ENCODE measurements at places on chromosomes 2 and 18. TPM values are rescaled to one million over a fixed set of nuclear protein-coding genes. Genes with fewer than 3 reads are reported as not detected.

GRCh38 chr2:112835061-112835501, 1.5 kb downstream of the IL1B start:
- DNase-seq: no peak

DNA sequence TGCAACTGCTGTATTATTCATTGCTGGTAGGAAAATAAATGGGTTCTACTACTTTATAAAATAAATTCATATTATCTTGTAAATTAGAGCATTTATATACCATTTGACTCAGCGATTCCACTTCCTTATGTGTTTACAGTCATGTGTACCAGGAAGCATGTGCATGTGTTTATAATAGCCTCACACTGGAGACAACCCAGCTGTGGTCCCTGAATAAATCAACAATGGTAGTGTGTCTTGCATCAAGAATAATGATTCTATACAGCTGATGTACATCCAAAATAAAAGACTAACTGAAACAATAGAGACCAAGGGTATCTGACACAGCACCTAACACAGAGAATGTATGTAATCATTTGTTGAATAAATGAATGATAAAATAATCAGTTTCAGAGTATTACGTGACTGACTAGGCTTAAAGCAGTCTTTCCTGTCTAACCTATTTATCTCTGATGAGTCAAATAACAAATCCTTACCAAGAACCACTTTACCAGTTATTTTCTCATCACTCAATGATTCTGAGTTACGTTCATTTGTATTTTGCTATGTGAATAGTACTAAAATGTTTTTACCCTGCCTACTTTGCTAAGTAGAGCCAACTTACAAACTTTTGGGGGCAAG, 216.8 kb downstream of the UBE2E3 start:
- DNase-seq: no peak

DNA sequence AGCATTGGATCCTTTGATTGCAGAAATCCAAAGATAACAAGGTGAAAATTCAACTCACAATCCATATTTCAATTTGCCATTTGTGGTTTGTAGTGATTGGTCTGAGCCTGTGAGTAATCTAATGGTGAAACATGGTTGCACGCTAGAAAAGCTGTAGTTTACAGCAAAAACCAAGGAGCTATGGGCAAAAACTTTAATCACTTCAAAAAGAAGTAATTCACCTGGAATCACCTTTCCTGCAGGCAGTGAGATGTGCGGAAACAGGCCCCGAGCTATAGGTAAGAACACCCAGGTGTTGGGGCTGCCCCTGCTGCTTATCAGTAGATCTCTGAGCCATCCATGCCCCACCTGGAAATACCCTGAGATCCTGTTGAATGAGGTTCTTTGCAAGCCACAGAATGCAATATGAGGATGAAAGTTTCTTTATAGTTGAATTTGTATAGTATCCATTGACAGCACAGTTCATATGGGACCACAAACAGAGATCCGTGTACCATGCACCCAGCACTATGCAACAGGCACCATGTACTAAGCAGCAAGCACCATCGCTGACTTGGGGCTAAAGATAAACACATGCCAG, 208.2 kb downstream of the SPP2 start:
- DNase-seq: no peak

GRCh38 chr2:230124757-230125431, 56.2 kb upstream of the SLC16A14 start:
- peak; percentile 20 for DNase-seq

DNA sequence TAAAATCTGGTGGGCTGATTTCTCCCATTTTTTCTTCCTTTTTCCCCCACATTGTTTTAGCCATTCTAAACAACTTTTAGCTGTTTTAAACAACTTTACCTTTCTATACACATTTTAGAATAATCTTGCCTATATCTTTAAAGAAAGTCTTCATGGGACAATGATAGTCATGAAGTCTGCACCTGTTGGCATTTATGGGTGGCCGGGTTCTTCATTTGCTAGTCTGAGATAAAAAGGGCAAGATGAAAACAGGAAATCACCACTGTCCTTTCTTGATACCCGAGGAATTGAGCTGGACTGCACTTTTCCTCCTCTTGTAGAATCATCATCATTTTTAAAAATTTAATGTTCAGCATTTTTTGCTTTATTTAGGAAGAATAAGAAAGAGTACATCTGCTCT, 104.5 kb downstream of the ATP9B start:
- no peak for DNase-seq

Gene L3MBTL4
- total RNA-seq: 27.3 TPM

DNA sequence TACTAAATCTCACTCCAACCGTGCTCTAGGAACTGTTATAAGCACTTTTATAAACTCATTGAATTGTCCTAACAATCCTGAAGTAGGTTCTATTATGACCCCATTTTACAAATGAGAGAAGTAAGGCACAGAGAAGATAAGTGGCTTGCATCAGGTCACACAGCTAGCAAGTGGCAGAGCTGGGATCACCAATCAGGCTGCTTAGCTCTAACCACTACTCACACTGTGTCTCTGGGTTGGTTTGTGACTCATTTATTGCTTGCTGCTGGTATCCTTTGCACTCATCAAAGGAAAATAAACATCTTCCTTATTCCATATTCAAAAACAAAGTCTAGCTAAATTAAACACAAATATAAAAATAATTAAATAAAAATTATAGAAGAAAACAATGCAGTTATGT, 42.5 kb upstream of the IL1R2 start:
- DNase-seq: no peak

Gene FAP
- total RNA-seq: 0.41 TPM
